Omental fat pad (tissue), 4 donors: ENCODE measurements at places on chromosomes 2 and 18. TPM values are rescaled to one million over a fixed set of nuclear protein-coding genes. Genes with fewer than 3 reads are reported as not detected.

DNA sequence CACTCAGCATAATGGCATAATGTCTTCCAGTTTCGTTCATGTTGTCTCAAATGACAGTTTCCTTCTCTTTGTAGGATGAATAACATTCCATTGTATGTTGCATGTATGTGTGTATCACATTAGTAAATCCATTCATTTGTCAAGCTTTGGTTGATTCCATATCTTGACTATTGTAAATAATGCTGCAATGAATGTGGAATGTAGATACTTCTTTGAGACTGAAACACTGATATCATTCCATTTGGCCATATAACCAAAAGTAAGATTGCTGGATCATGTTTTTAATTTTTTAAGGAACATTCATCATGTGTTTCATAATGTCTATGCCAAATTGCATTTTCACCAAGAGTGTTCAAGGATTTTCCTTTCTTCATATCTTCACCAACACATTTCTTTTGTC lies 1711.4 kb upstream of the PIK3C3 start:
- DNase-seq: no peak

PLCL1 gene
- 5.4 TPM for total RNA-seq

DNA sequence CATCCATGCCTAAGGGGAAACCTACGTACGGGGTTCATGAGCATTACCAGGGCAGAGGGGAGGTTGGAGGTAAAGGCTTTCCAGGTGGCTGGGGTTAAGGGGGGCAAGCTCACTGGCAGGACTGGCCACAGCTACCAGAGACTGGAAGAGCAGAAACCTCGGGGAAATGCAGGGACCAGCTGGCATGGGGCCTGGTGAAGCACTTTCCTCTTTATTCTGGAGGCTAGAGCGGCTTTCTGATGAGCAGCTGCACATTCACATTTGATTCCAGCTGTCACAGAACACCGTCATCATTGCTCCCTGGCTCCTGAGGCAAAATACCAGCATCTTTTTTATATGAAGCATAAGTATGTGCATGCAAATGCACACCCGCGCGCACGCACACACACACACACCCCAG lies 28.7 kb upstream of the LRRC30 start:
- DNase-seq: no peak

DNA sequence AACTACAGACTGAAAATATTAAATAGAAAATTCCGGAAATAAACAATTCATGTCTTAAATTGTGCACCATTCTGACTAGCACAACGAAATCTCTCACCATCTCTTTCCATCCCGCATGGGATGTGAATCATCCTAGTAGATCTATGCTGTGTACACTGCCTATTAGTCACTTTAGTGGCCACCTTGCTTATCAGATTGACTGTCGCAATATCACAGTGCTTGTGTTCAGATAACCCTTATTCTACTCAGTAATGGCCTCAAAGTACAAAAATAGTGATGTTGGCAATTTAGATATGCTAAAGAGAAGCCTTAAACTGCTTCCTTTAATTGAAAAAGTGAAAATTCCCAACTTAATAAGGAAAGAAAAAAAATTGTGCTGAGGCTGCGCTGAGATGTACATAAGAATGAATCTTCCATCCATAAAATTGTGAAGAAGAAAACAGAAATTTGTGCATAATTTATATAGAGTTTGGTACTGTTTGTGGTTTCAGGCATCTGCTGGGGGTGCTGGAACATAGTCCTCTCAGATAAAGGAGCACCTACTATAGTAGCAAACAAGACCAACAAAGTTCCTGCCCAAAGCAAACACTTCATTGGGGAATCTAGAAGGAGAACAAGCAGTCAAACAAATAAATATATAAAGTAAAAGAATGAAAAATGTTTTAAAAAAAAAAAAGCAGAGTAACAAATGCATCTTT lies 12.0 kb downstream of the PSMD1 start:
- no peak for DNase-seq

RBM44 gene
- total RNA-seq: 1.6 TPM

WNT10A gene
- total RNA-seq: not detected

DNA sequence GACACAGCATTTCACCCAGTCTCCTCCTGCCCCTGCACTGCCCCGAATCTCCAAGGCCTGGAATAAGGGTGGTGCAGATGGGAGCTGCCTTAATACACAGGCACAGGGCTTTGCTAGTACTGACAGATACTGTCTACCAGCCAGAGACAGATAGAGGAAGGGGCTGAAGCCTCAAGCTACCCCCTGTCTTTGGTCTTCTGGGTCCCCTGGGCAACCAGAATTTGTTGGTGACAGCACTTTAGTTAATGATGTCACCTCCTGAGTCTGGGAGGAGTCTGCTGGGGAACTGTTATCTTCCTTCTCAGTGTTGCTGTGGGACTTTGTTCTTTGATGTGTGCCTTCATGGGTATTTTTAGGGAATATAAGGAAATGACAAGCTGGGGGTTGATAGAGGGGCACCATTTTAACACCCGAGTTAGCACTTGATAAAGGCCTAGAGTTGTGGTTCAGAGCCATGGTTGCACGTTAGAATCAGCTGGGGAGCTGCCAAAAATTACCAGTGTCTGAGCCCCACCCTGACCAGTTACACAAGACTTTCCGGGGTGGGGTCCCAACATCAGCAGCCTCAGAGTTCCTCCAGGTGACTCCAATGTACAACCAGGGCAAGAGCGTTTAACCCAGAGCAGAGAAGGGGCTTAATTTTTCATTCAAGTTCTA lies 136.8 kb downstream of the SMAD7 start:
- DNase-seq: peak; percentile 17
